ENCODE measurements at places on chromosomes 4 and X.

DNA sequence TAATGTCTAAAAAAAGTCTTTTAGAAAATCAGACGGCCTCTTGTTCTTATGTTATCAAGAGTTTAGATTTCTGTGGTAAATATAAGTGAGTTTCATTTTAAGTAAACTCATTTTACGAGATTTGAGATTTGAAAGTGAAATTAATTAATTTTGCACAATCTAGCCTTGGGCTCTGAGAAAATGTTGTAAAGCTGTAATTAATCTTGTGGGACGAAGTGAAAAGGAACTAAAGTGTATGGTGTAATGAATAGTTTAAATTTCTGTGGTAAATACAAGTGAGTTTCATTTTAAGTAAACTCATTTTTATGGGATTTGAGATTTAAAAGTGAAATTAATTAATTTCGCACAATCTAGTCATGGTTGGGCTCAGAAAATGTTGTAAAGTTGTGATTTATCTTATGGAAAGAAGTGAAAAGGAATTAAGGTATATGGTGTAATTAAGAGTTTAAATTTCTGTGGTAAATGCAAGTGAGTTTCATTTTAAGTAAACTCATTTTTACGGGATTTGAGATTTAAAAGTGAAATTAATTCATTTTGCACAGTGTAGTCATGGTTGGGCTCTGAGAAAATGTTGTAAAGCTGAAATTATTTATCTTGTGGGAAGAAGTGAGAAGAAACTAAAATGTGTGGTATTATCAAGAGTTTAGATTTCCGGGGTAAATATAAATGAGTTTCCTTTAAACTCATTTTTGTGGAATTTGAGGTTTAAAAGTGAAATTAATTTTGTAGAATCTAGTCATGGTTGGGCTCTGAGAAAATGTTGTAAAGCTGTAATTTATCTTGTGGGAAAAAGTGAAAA lies 1.6 kb downstream of the SCML1 start:
- no peak for DNase-seq

GRCh38 chr4:164138521-164138920 lies 615.4 kb upstream of the SMIM31 start:
- no peak for DNase-seq

- DNase-seq, result no peak
Observed at GRCh38 chr4:11503166-11503565, 74.5 kb upstream of the HS3ST1 start.

DNA sequence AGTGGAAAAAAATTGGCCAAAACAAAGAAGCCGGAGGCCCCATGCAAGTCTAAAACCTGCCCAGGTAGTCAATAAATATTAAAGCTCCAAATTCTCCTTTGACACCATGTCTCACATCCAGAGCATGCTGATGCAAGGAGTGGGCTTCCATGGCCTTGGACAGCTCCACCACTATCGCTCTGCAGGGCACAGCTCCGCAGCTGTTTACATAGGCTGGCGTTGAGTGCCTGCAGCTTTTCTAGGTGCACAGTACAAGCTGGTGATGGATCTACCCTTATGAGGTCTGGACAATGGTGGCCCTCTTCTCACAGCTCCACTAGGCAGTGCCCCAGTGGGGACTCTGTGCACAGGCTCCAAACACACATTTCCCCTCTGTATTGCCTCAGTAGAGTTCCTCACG lies 84.2 kb upstream of the LANCL3 start:
- no peak for DNase-seq

DNA sequence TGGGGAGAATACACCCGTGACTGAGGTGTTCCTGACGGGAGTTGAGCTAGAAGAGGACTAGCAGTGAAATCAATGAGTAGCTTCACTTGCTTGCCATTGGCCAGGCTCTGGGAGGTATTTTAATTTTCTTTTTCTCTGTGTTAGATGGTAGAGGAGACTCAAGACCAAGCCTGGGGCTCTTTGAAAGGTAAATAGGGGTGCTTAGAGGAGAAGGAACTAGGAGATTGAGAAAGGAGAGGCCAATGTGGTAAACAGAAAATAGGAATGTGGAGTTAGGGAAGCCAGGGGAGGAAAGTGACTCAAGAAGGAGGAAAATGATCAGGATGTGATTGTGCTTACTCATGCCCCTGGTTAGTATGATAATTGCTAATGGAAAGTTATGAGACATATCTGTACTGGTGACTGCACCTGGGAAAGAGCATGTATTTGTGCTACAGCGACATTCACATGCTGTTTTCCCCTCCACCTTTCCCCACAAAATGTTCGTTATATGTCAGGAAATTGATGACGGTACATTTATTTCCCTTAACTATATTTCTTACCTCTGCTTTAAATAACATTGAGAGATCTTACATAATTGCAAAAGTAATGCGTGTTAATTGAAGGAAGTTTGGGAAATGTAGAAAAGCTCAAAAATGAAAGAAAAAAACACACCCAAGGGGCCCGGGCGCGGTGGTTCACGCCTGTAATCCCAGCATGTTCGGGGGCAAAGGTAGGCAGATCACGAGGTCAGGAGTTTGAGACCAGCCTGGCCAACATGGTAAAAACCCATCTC lies 16.9 kb upstream of the LRBA start:
- DNase-seq, result peak; percentile 68

GRCh38 chr4:81021142-81021944 lies 9.2 kb upstream of the BMP3 start:
- no peak for DNase-seq

DNA sequence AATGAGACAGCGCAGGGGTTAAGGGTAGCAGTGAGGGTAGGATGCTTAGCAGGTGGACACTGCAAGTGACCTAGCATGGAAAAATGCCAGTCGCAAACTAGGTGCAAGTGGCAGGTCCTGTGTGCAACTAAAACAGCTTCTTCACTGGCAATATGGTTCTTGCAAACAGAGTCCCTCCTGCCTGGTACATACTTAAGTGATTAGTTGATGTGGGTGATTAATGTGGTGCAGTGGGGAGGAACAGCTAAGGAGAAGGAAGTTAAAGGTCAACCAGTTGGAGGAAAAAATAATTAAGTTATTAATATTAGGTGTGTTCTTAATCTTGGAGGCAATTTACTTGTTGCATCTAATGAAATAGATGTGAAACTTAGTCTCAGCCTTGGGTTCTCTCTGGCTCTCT lies 121.6 kb upstream of the IGFBP7 start:
- no peak for DNase-seq

GRCh38 chr4:95300304-95300703 lies 248.5 kb downstream of the UNC5C start:
- DNase-seq, result no peak

GRCh38 chrX:3461397-3462165 lies 115.1 kb upstream of the MXRA5 start:
- no peak for DNase-seq

DNA sequence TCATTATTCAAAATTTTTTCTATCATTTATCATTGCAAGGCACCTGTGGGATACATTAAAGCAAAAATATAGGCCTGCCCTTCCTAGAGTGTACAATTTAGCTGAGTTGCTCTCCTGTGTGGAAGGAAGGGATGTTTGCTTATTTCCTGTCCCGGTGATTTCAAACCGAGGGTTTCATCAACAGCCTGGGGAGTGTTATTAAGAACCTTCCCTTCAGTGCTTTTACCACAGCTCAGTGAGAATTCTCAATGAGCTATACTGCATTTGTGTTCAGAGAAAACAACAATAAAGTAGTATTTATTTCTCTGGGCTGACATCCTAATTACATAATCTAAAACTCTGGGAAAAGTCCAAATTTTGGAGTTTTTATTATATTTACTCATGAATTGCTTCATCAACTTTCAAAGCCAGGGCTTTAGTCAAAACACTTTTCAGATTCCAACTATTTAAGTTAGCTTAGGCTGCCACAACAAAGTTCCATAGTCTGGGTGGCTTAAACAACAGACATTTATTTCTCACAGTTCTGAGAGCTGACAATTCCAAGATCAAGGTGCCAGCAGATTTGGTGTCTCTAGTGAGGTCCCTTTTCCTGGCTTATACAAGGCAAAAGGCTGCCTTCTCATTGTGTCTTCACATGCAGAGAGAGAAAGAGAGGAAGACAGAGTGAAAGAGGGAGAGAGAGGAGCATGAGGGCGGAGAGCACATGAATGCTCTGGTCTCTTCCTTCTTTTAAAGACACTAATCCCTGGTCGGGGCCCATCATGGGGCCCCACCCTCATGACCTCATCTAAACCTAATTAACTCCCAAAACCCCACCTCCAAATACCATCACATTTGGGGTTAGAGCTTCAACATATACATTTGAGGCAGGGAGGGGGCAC lies 62.6 kb downstream of the MMRN1 start:
- no peak for DNase-seq

DNA sequence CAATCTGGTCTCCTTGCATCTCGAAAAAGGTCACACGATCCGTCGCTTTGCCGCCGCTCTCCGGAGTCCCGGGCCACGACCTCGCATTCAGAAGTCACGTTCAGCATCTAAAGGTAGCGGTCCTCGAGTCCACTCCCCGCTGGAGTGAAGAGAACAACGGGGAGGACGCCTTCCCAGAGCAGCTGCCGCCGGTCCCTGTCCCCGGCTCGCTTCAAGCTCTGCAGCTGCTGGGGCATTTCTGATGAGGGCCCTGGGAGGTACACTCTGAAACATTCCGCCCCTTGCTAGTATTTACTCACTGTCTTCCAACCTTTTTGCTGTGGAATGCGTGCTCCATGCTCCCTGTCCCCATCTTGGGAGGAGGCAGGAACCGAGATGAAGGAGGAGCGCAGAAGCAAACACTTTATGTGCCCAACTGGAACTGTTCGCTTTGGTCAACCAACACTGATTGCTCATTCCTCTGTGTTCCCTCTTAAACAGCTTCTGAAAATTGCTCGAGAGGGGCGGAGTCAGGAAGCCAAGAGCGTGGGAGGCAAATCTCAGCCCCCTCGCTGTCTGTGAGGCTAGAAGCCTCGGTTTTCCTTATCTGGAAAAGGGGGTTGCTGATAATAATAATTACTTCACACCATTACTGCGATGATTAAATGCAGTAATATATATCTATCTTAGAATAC lies 6.4 kb upstream of the VAMP7 start:
- no peak for DNase-seq

DNA sequence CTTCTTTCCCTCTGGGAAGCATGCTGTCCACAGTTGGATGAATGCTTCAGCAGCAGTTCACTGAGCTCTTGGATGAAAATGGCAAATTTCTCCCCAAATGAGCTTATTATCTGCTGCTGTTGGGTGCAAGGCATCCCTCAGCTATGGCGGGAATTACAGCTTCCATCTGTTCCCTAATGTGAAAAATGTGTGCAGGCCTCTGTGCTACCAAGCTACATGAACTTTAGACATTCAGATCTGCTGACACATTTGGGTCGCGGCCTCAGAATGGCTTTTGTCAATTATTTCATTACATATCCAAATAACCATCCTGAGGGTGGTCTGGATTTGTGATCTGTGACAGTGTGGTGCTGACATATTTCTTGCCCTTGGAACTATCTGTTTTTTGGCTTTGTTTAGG lies 119.5 kb upstream of the SCML1 start:
- no peak for DNase-seq

- DNase-seq, result no peak
Observed at GRCh38 chrX:78573630-78574029, 85.5 kb downstream of the RTL3 start.

GRCh38 chr4:1458581-1458980 lies 52.3 kb upstream of the NKX1-1 start:
- no peak for DNase-seq

GRCh38 chr4:65175585-65175984 lies 494.7 kb downstream of the EPHA5 start:
- DNase-seq, result no peak

GRCh38 chr4:38123555-38123954 lies 163.4 kb downstream of the PTTG2 start:
- no peak for DNase-seq

DNA sequence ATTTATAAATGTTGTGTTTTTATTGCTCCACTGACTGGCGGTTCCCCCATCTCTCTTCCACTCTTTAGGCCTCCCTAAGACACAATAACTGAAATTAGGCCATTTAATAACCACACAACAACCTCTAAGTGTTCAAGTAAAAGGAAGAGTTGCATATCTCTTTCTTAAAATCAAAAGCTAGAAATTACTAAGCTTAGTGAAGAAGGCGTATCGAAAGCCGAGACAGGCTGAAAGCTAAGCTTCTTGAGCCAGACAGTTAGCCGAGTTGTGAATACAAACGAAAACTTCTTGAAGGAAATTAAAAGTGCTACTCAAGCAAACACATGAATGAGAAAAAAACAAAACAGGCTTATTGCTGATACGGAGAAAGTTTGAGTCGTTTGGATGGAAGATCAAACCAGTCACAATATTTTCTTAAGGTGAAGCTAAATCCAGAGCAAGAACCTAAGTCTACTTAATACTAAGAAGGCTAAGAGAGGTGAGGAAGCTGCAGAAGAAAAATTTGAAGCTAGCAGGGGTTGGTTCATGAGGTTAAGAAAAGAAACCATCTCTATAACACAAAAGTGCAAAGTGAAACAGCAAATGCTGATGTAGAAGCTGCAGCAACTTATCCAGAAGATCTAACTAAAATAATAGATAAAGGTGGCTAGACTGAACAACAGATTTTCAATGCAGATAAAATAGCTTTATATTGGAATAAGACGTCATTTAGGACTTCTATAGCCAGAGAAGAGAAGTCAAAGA lies 194.0 kb upstream of the TTC29 start:
- no peak for DNase-seq

- no peak for DNase-seq
Observed at GRCh38 chr4:172514801-172515200, 653.8 kb upstream of the GALNT7 start.

DNA sequence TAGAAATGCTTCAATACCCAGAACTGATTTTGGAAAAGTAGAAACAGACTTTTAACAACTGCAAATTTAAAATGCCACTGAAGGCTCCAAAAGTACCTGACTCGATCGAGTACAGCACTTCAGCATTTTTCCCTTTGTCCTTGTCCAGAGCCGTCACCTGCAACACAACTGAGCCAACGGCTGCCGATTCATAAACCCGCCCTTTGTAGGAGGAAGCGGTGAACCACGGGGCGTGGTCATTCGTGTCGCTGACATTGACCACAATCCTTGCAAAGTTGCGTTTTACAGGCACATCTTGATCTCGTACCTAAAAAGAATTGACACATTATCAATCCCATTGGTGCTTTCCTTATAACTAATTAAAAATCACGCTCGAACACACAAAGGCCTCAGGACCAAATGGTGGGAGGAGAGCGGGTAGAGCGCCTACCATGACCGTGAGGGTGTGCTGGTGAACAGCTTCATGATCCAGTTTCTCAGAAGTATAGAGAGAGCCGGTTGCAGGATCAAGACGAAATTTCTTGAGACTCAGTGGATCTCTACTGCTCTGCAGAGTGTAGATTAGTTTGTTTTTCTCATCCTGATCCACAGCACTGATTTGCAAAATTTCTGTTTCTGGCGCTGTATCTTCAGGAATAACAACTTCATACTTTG lies 72.8 kb upstream of the MTNR1A start:
- no peak for DNase-seq

GRCh38 chr4:74638001-74638400 lies 156.3 kb downstream of the BTC start:
- no peak for DNase-seq

Data from HS-5 (cell line).